ENCODE measurements at places on chromosomes 7 and 10.

- DNase-seq = peak; percentile 74
Observed at GRCh38 chr10:96814264-96814663, 17.8 kb upstream of the LCOR start.

DNA sequence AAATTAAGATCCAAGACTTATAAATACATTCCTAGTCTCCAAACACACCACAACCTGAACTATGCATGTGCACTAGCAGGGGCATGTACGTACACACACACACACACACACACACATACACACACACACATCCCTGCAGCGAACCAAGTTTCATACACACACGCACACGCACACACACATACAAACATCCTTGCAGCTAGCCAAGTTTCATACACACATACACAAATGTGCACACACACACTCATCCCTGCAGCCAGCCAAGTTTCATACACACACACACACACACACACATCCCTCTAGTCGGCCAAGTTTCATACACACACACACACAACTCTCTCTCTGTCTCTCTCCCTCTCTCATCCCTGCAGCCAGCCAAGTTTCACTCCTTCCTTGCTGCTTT lies 82.7 kb upstream of the WIPF3 start:
- DNase-seq = no peak

- peak; percentile 84 for DNase-seq
Observed at GRCh38 chr7:129958643-129959470, 6.1 kb upstream of the UBE2H start.

DNA sequence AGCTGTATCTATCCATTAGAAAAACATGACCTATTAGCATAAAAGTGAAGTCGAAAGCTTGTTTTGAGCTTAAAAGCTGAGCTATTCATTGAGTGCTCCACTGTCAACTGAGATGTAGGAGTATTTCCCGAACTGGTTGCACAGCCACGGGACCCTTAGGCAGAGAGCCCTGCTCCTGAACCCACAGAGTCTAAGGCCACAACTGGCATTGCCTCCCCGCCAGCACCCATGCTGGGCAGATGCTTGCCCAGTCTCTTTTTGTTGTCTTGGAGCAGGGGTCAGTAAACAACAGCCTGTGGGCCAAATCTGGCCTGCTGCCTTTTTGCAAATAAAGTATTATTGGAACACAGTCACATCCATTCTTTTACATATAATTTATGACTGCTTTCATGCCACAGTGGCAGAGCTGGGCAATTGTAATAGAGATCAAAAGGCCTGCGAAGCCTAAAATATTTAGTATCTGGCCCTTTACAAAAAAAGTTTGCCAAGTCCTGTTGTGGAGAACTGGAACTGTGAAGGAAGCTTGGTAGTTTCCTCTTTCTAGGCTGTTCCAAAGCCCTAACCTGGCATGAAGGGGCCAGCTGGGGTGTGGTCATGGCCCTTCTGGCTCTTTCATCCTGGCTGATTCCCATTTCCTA lies 58.4 kb upstream of the WAPL start:
- DNase-seq = no peak

DNA sequence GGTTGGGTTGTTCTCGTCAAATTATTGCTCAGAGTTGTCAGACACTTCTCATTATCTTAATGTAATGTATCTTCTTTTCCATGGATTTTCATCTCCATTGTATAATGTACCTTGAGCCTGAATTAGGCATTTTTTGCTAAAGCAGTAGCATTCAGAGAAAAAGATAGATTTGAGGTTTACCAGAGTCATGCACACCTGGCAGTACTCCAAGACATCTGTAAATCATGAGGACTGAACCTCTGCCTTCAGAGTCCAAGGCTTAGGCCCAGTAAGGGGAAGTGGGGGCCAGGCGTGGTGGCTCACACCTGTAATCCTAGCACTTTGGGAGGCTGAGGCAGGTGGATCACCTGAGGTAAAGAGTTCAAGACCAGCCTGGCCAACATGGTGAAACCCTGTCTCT lies 624.3 kb upstream of the MBL2 start:
- no peak for DNase-seq

DNA sequence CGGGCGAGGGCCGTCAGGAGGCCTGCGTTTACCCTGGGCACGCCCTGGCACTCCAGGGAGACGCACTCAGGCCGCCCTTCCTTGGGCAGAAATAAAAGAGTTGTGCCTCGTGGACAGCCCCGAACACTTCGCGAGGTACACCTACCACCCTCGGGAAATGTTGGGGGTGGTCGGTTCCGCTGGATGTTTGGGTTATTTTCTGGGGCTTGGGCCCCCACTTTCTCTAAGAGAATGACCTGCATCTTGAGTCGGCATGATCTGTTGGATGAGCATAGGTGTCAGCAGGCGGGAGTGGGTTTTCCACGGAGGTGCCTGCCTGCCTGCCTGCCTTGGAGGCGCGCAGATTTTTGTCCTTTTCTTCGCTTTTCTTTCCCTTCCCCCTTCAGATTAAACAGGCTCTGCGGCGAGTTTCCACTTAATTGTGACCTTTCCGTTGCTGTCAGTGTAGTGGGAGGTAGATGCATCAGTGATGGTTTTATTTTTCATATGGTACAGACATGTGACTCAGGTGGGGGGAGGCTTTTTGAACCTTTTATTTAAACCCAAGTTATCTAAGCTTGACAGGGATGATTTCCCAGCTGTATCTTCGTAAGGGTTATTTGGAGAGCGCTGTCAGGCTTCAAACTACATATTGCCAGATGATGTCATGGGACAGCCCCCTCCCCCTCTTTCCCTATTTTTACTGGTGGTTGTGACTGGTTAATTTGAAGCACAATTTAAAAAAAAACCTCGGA lies 661 bp downstream of the HECTD2 start:
- peak; percentile 92 for DNase-seq

GRCh38 chr10:122276611-122277208 lies 5.6 kb downstream of the BTBD16 start:
- DNase-seq = no peak

DNA sequence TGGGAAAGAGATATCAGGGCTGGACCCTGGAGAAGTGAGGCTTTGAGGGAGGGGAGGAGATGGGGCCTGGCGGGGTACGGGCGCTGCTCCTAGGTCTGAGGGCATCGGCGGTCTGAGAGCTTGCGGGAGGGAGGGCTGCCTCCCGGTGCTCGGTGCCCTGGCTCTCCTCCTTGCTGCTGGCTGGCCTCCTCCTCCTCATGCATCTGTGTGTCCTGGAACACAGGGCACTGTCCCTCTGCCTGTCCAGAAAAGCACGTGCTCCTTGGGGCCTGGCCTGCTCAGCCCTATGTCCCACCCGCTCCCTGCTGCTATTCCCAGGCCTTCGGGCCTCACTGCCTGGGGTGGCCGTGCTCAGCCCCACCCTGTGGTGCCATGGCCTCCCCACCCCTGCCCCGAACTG lies 166.9 kb downstream of the RNF216 start:
- peak; percentile 60 for DNase-seq

DNA sequence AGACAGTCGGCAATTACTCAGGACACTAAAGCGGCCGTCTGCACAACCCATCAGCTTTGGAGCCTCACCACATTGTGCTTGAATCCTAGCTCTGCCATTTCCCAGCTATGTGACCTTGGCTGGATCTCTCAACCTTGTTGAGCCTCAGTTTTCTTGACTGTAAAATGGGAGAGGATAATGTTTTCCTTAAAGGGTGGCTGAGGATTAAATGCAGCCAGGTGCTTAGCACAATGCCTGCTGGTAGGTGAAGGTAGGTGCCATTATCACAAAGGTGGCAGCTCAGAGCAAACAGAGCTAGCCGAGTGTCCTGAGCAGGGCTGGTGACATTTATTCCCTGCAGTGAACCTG lies 508.5 kb upstream of the ZMIZ1 start:
- no peak for DNase-seq

- DNase-seq = peak; percentile 88
Observed at GRCh38 chr10:86632009-86632800, 22.1 kb upstream of the OPN4 start.

DNA sequence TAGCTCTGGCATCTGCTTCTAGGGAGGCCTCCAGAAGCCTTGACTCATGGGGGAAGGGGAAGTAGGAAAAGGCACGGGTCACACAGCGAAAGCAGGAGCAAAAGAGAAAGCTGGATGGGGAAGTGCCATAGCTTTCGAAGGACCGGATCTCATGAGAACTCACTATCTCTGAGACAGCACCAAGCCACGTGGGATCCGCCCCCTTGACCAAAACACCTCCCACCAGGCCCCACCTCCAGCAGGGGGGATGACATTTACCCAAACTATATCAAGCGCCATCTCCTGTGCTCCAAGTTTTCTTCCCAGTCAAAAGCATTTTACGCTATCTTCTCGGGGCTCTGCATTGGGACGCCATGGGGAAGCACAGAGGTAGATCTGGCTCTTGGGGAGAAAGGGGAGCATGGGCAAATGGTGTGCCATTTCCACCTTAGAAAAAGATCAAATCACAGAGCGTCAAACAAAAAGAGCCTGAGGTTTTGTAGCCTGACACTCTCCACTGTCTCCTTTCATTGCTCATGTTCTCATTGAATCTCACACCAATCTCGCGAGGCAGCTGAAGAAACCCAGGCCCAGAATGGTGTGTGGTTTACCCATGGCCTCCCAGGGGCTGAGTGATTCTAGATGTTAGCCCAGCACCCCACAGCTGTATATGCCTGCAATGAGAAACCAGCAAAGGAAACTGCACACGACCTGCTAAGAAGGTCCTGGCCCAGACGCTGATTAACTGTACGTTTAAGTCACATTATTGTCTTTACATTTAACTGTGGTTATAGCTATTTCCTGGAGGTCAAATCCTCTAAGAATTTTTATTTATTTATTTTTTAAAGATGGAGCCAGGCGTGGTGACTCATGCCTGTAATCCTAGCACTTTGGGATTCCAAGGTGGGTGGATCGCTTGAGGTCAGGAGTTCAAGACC lies 8.1 kb upstream of the OLAH start:
- DNase-seq = peak; percentile 84

- DNase-seq = no peak
Observed at GRCh38 chr10:73228247-73228646, 18.8 kb downstream of the DNAJC9 start.

DNA sequence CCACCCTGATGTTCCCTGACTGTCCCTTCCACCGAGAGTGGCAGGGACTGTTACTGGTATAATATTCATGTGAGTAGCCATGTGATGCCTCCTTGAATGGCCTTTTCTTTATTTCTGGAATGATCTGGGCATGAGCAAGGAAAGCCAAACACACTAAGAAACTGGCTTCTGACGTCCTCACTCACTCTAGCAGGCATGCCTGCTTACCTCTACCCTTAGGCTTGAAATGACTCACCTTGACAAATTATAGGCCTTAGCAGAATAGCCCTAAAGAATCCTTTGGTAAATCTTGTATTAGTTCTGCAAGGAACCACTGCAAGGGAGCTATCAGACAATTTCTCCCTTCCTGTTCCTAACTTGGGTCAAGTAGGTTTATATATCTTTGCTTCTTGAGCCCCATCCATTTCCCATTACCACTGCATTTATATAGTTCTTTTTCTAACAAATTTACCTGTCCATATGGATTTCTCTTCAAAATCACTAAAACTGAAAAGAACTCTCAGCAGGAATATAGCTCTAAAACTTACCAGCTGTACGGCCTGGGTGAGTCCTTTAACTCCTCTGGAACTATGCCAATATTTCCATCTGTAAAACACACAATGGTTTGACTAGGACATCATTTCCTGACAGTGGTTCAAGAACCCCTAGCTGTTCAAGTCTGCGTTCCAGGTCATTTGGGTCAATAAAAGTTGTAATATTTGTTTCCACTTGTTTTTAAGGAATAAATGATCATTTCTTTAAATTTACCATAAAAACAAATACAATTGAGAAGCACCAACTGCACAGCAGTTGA lies 13.0 kb upstream of the NDUFA5 start:
- DNase-seq = peak; percentile 14

GRCh38 chr7:81926154-81926553 lies 156.3 kb upstream of the HGF start:
- DNase-seq = peak; percentile 21

GRCh38 chr7:93117852-93118530 lies at the start of gene SAMD9:
SAMD9 (minus strand) TSS chr7:93117979; CDS start chr7:93106097, 11,882 bp downstream.
- DNase-seq = peak; percentile 39

GRCh38 chr7:88316456-88316855 lies 9.8 kb upstream of the STEAP4 start:
- DNase-seq = peak; percentile 18

GRCh38 chr7:143492799-143493739 lies 15.4 kb downstream of the TAS2R41 start:
- peak; percentile 31 for DNase-seq

GRCh38 chr10:44416936-44417335 lies 32.0 kb upstream of the CXCL12 start:
- DNase-seq = no peak

- no peak for DNase-seq
Observed at GRCh38 chr10:47055386-47056246, 144.4 kb downstream of the PTPN20 start.

DNA sequence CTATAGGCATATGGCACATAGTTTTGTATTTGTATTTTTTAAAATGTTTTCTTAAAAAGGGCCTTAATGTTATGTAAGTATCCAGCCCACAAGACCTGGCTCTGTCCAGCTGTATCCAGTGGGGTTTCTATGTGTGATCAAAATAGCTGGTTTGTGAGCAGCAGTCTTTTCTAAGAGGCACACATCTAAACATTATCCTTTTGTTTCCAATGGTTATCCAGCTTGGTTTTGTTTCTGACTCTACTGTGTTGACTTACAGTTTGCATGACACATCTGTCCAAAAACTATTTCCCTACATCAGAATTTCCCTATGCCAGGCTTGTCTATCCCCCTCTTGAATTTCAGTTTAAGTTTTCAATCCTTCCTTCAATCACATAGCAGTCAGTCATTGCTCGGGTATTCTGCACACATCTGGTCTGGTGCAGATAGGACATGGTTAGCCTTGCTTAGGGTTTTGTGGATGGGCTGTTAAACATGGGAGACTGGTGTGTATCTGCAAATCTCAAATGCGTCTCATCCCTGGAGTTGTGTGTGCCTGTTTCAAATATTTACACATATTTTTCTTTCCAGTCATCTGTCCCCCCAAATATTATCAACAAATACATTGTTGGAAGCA lies 104.2 kb downstream of the SAMD9 start:
- DNase-seq = no peak

DNA sequence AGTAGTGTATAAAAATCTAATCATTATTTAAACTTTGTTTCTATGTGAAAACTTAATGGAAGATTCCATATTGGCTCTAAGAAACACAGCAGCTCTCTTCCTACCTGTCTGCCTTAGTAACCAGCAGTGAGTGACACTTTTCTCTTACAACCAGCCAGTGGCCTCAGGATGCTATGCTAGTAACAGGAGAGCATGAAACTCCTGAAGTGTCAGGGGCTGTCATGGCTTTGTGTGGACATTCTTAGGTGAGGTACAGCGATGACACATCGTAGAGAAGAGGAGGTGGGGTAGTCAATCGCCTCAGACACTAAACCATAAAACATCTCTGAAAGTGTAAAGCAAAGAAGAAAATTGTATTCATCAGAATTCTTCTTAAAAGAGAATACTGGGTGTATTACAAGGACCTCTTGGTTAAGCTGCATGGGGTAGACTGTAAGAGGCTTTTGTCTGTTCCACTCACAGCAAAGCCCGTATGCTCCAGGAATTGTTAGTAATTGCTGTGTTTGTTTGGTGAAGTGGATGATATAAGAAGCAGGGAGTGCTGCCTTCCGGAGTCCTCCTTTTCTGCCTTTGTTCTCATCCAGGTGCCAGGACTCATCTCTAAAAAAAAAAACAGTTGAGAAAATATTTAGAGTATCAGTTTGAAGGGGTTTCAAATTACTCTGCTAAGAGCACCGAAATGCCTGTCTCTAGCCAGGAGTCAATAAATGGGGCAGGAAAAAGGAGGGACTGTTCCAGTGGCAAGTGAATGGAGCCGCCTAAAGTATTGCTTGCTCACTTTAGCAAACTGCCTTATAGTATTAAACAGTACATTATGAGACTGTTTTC lies 518.8 kb downstream of the CNTNAP2 start:
- DNase-seq = no peak

All from osteoblast (primary cell).